Cortex of kidney (tissue), 1 donor: ENCODE measurements at places on chromosomes 1 and 21.

GRCh38 chr1:195664628-195665027 is 943.6 kb downstream of the KCNT2 start:
- no peak for DNase-seq

GRCh38 chr1:50610563-50610962 is 187.3 kb upstream of the DMRTA2 start:
- no peak for DNase-seq

GRCh38 chr1:86987446-86987845 is 73.0 kb downstream of the HS2ST1 start:
- no peak for DNase-seq

DNA sequence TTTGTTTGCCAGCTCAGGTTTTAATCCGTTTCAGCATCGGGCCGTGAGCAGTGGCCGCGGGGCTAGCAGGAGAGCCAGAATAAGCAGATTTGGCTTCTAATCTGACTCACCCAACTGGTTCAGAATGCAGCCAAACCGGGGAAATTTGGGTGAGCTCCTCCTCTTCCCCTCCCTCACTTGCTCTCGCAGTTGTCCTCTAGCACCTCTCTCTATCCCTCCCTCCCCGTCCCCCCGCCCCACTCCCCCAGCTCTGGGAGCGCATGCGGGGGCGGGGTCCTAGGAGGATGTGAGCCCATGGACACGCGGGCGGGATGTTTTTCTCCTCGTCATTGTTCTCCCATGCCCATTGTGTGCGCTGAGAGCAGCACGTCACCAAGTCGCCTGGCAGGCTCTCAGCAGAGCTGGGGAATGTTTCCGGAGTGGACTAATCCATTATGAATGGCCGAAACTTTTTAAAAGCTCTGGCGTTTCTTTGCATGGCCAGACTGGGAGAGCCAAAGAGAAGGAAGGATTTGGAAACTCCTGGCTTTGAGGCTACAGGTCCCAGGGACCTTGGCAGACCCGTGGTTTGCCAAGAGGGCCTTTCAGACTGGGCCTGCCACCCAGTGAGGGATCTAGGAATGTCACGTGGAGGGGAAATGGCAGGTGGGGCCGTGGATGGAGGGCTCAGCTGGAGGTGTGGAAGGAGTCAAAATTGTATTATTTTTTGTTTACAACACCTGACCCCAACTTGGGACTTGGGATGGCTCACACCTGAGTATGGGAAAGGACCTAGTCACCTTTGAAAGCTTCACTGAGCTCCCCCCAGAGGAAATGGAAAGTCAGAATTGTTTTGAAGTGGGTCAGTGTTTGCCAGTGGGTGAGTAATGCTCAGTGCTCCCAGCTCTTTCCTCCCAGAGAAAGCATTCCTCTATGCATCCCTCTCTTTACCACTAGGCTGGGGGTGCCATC is 39.2 kb downstream of the CDK18 start:
- no peak for DNase-seq

GRCh38 chr1:236354330-236355147 is 39.5 kb upstream of the EDARADD start:
- DNase-seq, result no peak

GRCh38 chr1:227925582-227926198 is 22.0 kb downstream of the WNT9A start:
- no peak for DNase-seq

DNA sequence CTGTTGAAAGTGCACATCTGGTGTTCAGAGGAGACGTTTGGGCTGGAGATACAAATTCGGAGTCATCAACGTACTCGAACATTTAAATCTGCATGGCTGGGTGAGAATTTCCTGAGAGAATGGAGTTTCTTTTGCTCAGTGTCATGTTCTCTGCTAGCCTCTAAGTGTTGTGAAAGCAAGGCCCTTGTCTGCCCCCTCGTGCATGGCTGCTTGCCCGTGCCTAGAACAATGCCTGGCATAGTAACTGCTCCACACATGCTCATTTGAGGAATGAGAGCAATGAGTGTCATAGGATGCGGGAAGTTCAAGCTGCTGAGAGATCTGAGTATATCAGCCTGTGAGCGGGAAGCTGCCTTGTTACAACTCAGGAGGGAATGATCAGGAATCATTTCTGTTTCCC is 171.1 kb upstream of the CSF3R start:
- no peak for DNase-seq

DNA sequence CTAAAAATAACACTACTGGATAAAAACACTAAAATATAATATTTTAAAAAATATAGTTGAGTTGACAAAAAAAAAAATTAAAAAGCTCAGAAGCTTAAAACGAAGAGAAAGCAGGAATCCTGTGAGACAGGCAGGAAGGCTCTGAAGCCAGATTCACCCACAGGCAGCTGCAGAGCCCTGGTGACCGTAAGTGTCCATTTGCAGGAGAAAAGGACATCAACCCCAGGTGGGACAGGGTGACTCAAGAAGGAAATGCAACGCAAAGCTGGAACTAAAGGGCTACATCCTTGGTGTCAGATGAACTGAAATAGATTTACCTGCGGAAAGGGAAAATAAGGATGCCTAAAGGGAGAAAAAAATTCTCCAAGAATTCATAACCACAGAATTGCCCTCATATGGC is 46.8 kb downstream of the USP24 start:
- no peak for DNase-seq

DNA sequence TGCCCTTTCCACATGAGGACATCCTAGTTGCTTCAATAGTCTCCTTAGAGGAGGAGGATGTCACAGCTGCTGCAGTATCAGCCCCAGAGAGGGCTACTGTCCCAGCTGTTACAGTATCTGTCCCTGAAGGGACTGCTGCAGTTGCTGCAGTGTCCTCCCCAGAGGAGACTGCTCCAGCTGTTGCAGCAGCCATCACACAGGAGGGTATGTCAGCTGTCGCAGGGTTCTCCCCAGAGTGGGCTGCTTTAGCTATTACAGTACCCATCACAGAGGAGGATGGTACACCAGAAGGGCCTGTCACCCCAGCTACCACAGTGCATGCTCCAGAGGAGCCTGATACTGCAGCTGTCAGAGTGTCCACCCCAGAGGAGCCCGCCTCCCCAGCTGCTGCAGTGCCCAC is 78.5 kb upstream of the BMP8A start:
- DNase-seq, result no peak

GRCh38 chr1:201507360-201507675 is 395 bp upstream of the CSRP1 start:
- no peak for DNase-seq

DNA sequence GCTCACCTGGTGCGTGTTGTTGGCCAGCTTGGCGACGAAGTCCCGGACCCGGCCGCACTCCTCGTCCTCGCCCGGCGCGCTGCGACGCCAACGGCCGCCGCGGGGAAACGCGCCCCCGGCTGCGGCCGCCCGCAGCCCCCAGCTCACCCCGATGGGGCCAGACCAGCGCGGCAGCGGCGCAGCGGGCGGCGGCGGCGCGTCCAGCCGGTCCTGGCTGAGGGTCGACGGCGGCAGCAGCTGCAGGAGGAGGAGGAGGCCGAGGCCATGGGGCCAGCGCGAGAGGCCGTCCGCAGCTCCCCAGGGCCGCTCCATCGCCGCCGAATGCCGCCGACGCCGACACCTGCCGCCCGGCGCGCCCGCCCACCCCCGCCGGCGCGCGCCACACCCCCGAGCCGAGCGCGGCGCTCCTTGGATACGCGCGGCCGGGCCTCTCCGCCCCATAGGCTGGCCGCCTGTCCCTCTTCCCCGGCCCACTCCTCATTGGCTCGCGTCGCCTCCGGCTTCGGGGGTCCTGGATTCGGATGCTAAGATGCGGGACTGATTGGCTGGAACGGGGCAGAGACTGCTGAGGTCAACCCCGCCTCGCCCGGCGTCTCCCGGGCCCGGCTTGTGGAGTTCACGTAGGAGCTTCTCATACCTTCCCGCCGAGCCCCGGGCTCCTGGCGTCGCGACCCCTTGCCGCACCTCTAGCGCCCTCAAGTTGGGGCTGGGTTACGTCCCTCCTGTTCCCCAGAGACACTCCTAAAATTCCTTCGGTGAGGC is at the start of gene SORT1:
TSS of gene SORT1 (minus strand) at position 338 of the 762 bp plus-strand sequence. CDS start at position 312, 26 bp downstream.
- DNase-seq, result no peak

- DNase-seq, result no peak
Measured at GRCh38 chr1:164466001-164466421, 93.0 kb upstream of the PBX1 start.

DNA sequence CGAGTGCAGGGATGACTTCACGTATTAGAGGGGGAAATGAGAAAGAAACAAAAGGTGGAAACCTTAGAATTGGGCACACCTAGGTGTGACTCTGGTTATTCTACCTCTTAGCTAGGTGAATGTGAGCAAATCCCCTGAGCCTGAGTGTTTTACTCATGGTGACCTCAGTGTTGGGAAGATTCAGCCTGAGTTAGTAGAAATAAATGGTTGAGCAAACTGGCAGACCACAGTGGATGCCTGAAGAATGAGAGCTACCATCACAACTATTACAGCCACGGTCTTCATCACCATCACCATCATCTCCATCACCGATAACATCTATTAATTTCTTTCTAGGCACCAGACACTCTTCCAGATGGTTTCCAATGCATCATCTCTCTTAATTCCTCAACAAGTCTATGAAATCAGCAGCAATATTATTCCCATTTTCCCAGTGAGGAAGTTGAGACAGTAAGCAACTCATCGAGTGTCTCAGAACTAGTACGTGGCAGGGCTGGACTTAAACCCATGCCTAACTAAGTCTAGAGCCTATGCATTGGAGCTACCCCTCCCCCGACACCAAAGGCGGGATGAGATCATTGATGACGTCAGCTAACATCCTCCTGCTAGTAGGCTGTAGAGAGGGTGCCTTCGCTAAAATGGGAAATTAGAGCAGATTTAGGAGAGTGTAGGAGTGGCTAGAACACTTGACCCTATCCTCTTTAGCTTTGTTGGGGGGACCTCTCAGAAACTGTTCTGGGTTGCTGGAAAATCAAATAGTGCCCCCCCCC is 7.9 kb upstream of the KAZN start:
- no peak for DNase-seq

DNA sequence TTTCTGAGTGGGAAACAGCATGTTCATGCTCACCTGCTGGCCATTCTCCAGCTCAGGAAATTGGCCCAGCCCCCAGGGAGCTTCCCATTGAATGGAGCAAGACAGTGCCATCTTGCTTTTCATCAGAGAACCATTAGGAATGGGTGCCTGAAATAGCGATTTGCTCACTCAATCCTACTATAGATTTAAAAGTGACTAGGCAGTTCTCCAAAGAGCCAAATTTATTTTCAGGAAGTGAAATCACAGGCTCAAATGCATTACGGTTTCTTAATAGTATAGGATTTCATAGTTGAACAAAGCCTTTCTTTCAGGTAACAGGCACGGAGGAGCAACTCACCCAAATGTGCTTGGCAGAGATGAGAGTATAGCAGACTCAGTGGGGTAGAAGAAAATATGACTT is 272.1 kb downstream of the GRIK1 start:
- no peak for DNase-seq

DNA sequence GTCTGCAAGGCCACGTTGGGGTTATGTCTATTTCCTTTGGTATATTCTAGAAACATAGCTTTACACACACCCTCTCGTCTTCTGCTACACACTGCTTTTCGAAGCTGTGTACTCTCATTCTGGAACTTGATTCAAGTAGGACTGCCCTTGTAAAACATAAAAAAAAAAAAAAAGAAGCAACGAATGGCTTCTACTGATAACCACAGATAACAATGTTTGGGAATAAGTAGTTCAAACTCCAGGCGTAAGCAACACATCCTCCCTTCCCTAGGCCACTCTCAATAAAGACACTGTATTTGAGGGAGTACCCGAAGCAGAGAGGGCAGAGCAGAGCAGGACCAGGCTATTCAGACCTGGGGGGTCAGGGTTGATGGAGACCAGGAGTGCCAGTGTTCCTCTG is 496.7 kb downstream of the MATN1 start:
- DNase-seq, result no peak

DNA sequence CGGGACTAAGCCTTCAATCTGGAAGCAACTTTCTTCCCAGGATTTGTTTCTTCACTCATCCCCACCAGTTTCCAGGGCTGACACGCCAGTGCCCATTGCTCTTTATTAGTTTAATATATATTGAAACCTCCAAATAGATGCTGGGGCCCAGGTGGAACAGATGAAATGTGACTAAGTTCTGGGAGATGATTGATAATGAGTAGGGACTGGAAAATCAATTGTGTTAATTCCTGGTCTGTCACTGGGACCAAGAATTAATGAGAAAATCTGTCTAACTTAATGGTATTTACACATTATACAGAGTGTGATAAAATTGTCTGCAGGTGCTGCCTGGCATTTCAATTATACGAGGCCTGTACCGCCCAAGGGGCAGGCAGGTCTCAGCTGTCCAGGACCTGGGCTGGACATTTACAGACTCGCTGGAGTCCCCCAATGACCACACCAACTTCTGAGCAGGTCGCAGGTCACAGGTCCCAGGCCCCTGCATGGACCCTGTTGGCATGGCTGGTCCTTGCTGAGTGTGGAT is 35.8 kb downstream of the UBIAD1 start:
- no peak for DNase-seq

- no peak for DNase-seq
Measured at GRCh38 chr1:101073836-101074235, 48.3 kb upstream of the DPH5 start.

DNA sequence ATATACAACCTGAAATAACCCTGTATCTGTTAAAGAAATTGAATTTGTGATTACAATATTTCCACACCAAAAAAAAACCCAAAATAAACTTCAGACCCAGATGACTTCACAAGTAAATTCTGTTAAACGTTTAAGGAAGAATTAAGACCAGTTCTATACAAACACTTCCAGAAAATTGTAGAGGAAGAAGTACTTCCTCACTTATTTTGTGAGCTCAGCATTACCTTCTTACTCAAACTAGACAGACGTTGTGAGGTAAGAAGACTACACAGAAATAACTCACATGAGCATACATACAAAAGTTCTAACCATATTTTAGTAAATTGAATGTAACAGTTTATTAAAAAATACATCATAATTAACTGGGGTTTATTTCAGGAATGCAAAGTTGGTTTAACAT is 18.8 kb downstream of the RALGPS2 start:
- DNase-seq, result no peak

GRCh38 chr1:87117761-87118368 is 203.4 kb downstream of the HS2ST1 start:
- DNase-seq, result no peak

GRCh38 chr1:102219463-102219862 is 222.7 kb upstream of the OLFM3 start:
- DNase-seq, result no peak

- DNase-seq, result no peak
Measured at GRCh38 chr1:84855168-84855567, 37.8 kb downstream of the LPAR3 start.

- no peak for DNase-seq
Measured at GRCh38 chr1:232995189-232995588, 44.8 kb downstream of the NTPCR start.
